ENCODE measurements at places on chromosomes 5 and 9. TPM values are rescaled to one million over a fixed set of nuclear protein-coding genes. Genes with fewer than 3 reads are reported as not detected.

The MORN5 gene
- total RNA-seq, result not detected

The BNC2 gene
- total RNA-seq, result 4.1 TPM

The SLC6A7 gene
- total RNA-seq, result 0.05 TPM

The LNPEP gene
- 5.7 TPM for total RNA-seq

The ARHGAP26 gene
- total RNA-seq, result 8.4 TPM

The OBP2B gene
- total RNA-seq, result not detected

The PCDHA2 gene
- total RNA-seq, result not detected

The GARIN3 gene
- total RNA-seq, result not detected

The OTP gene
- total RNA-seq, result 0.05 TPM

The FLT4 gene
- total RNA-seq, result 4.9 TPM

The TENT4A gene
- 22.5 TPM for total RNA-seq

The UNC5A gene
- total RNA-seq, result 0.61 TPM

The ADAMTSL1 gene
- 0.13 TPM for total RNA-seq

The NIPAL4 gene
- total RNA-seq, result 13.5 TPM

The S1PR3 gene
- total RNA-seq, result 76.2 TPM

The PAPPA gene
- 30.6 TPM for total RNA-seq

The SMARCA2 gene
- total RNA-seq, result 23.6 TPM

The TNFSF15 gene
- total RNA-seq, result 0.08 TPM

The RBM18 gene
- 21.7 TPM for total RNA-seq

The FGF10 gene
- total RNA-seq, result not detected

The PCDHGB7 gene
- total RNA-seq, result 0.10 TPM

The TJP2 gene
- 3.7 TPM for total RNA-seq

The IL17B gene
- not detected for total RNA-seq

The PAIP1 gene
- total RNA-seq, result 103 TPM

The NIM1K gene
- 0.50 TPM for total RNA-seq

The CAST gene
- total RNA-seq, result 180 TPM

The SPATA31A3 gene
- total RNA-seq, result not detected

The PCDHGB6 gene
- 0.13 TPM for total RNA-seq

The PDE6A gene
- total RNA-seq, result 0.42 TPM

The MACROH2A1 gene
- total RNA-seq, result 210 TPM

The ATOSB gene
- total RNA-seq, result 11.1 TPM

The NDST1 gene
- total RNA-seq, result 70.1 TPM

The SLC9A3 gene
- 2.6 TPM for total RNA-seq

The SAXO1 gene
- total RNA-seq, result not detected

The APBA1 gene
- 0.31 TPM for total RNA-seq

The PCDHGA10 gene
- total RNA-seq, result not detected

The FOCAD gene
- 17.3 TPM for total RNA-seq

The MYO10 gene
- 36.8 TPM for total RNA-seq

The PAX5 gene
- not detected for total RNA-seq

The ZNF608 gene
- 0.86 TPM for total RNA-seq

The GPSM1 gene
- 14.2 TPM for total RNA-seq

The SLC1A1 gene
- total RNA-seq, result 1.0 TPM

The ACSL6 gene
- total RNA-seq, result 0.06 TPM

The ALDH1A1 gene
- 5,926 TPM for total RNA-seq

The CHSY3 gene
- total RNA-seq, result 0.17 TPM

The FCN1 gene
- total RNA-seq, result not detected

The TNFSF8 gene
- not detected for total RNA-seq

The DROSHA gene
- 39.5 TPM for total RNA-seq

The KIF20A gene
- total RNA-seq, result 37.7 TPM

The F12 gene
- total RNA-seq, result 25.7 TPM

The PRPF4 gene
- total RNA-seq, result 52.7 TPM

The LHX3 gene
- 0.08 TPM for total RNA-seq

The ZFP2 gene
- total RNA-seq, result not detected

The WDR31 gene
- 1.1 TPM for total RNA-seq

The ADAMTS12 gene
- 7.0 TPM for total RNA-seq

The RNF183 gene
- total RNA-seq, result not detected

The LCNL1 gene
- 0.10 TPM for total RNA-seq

The STC2 gene
- 35.0 TPM for total RNA-seq

The GMCL2 gene
- total RNA-seq, result not detected

The CENPK gene
- total RNA-seq, result 28.5 TPM
